ENCODE measurements at places on chromosomes 7 and 10.

DNA sequence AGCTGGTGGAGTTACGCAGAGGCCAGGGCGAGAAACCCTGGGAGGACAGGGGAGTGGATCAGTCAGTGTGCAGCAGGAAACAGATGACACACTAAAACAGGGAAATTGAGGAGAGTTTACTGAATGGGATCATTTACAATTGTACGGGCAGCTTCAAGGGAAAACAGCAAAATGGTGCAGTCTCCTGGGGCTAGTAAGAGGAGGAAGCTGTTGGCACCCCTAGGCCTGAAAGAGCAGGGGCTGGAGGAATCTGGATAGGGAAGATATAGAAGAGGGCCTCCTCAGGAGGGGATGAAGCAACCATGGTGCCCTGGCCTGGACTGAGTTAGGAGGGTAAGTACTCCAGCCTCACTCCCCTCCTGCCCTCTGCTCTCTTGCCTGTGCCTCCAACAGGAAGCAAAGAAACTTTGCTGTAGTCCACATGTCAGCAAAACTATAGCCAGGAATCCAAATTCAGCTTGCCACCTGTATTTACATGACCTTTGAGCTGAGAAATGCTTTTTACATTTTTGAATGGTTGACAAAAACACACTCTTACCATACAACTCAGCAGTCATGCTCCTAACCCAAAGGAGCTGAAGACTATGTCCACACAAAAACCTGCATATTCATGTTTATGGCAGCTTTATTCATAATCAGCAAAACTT, 52.3 kb upstream of the OPN4 start:
- no peak for DNase-seq

- DNase-seq, result no peak
These were observed 124.4 kb upstream of the PTPRZ1 start for GRCh38 chr7:121748546-121748945.

DNA sequence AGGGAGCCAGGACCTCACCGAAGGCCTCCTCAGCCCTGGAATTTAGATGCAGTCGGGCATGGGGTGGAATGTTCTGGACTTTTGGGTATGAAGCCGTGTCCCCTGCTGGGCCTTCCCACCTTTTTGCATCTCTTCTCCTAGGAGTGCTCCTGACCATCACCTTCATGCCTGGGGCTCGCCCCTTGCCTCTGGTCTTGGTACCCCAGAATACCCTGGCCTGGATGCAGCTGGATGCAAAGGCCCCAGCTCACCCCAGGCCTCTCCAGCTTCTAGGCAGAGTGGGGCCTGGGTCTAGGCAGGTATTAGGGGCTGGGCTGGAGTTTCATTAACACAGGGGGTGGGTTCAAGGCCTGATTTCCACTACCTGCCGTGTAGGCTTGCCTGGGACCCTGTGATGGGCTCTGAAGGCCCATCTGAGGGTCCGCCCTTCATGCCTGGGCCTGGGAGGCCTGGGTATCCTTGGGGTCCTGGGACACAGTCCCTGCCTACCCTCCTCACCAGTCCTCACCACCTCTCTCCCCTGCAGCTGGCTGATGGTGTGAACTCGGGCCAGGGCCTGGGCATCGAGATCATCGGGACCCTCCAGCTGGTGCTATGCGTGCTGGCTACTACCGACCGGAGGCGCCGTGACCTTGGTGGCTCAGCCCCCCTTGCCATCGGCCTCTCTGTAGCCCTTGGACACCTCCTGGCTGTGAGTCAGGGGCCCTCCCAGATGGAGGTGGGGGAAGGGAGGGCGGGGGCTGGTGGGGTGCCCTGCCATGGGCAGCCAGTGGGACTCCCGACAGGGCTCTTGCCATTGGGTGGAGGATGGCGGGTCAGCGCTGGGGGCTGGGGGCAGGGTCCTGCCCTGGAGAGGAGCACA, 10.1 kb downstream of the AQP1 start:
- no peak for DNase-seq

DNA sequence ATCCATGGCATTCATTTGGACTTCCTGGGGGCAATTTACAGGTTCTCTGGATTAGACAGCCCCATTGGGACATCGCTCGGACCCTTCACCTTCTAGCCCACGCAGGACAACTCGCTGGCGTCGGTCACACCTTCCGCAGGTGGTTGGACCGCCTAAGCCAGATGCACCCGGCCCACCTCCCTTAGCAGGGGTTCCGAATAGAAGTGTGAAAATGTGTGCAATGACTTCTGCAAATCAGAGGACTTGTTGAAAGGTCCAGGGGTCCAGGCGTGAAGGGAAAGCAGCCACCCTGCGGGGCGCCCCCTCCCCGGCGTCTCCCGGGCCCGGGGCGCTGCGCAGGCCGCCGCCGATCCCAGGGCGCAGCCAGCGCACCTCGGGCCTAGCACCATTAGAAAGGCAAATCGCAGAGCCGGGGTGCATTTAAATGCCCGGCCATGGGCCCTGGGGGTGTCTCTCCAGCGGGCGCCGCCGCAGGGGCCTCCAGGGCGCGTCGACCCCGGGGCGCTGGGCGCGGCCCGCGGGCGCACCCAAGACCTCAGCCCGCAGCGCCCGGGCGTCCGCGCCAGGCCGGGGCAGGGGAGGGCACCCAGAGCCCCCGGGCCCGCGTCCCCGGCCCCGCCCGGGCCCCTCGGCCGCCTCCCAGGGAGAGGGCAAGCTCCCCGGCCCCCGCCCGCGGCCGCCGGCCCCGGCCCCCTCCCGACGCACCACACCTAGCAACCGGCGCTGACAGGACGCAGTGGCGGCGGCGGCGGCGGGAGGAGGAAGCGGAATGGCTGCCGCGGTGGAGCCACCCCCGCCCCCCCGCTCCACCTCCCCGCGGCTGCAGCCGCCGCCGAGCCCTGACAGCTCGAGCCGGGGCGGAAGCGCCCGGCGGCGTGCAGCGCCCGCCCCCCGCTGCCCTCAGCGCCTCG, 1.2 kb downstream of the JAZF1 start:
- DNase-seq, result no peak

- DNase-seq, result no peak
These were observed 31.3 kb downstream of the PLAC9 start for GRCh38 chr10:80163741-80164341.

- no peak for DNase-seq
These were observed 49.2 kb upstream of the AGR3 start for GRCh38 chr7:16930946-16931345.

DNA sequence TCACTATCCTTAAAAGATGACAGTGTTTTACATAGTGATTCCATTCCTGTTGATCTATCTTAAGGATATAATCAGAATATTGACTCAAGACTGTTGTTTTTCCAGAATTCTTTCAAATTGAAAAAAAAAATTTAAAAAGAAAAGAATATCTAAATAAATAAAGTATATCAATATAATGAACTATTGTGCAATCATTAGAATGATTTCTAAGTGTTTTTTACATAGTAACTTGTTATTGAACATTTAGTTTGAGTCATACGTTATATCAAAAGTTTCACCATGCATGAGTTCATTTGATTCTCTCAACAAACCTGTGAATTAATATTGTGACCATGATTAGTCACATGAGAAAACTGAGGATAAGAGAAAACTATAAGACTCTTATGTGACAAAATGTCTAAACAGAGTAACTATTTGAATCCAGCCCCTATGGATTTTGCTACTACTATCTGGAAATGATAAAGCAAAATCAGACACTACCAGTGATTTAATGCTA, 46.1 kb downstream of the KLF6 start:
- DNase-seq, result no peak

DNA sequence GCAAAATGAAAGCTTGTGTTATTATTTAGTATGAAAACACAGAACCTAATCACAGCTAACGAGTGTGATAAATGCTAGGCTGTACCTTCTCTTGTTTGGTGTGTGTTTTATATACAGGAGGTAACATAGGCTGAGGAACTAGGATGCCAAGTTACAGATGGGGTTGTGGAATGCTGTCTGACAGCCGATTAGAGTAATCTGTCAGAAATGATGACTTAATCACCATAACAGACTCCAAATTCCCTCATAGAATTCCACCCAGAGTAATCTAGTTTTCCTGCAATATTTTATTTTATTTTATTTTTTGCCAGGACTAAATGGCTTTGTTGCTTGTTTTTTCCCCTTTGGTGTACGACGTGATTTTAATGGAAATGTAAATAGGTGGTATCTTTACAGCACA, 221.2 kb downstream of the CELF2 start:
- no peak for DNase-seq

- no peak for DNase-seq
These were observed 1077.3 kb downstream of the SORCS3 start for GRCh38 chr10:105718207-105718995.
